ENCODE measurements at places on chromosomes 1 and 21.

- no peak for DNase-seq
- H3K27ac ChIP-seq = no peak overlapping the region
- H3K4me1 ChIP-seq = peaks cover 9% of the 10 kb centered on the region
- H3K27me3 ChIP-seq = no peaks in the 10 kb centered on the region
These were observed 13.3 kb upstream of the GNG12 start for GRCh38 chr1:67846538-67846937.

GRCh38 chr1:5962265-5963105 is 29.7 kb downstream of the NPHP4 start:
- no peak for DNase-seq
- H3K4me1 ChIP-seq = no peaks in the 10 kb centered on the region
- no peaks in the 10 kb centered on the region for H3K27me3 ChIP-seq
- no peak overlapping the region for H3K4me3 ChIP-seq
- H3K27ac ChIP-seq = no peak overlapping the region

DNA sequence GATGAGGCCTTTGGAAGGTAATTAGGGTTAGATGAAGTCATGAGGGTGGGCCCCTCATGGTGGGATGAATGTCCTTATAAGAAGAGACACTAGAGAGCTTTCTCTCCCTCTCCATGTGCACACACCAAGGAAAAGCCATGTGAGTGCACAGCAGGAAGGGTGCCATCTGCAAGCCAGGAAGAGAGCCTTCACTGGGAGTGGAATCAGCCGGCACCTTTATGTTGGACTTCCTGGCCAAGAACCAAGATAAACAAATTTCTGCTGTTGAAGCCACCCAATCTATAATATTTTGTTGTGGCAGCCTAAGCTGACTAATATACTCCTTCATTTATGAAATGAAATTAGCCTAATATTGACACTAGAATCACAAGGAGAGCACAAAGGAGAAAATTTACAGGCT is 38.2 kb upstream of the PKP1 start:
- H3K4me1 ChIP-seq = no peaks in the 10 kb centered on the region
- no peaks in the 10 kb centered on the region for H3K36me3 ChIP-seq
- H3K27ac ChIP-seq = no peak overlapping the region
- DNase-seq = no peak

DNA sequence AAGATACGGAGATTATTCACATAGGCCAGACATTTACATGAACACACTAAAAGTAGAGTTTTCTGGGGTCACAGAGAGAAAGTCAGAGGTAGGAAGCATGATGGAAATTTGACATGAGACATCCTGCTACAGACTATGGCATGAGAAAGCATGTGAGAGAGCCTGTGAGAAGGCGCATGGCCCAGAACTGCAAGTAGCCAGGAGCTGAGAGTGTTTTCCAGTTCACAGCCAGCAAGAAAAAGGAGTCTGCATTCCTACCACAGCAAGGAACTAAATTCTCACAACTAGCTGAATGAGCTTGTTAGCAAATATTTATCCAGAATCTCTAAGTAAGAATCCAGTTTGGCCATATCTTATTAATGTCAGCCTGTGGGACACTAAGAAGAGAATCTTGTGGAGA is 673.3 kb downstream of the BRINP3 start:
- H3K27ac ChIP-seq = no peak overlapping the region
- no peak overlapping the region for H3K4me3 ChIP-seq
- H3K36me3 ChIP-seq = no peaks in the 10 kb centered on the region
- no peaks in the 10 kb centered on the region for H3K4me1 ChIP-seq

DNA sequence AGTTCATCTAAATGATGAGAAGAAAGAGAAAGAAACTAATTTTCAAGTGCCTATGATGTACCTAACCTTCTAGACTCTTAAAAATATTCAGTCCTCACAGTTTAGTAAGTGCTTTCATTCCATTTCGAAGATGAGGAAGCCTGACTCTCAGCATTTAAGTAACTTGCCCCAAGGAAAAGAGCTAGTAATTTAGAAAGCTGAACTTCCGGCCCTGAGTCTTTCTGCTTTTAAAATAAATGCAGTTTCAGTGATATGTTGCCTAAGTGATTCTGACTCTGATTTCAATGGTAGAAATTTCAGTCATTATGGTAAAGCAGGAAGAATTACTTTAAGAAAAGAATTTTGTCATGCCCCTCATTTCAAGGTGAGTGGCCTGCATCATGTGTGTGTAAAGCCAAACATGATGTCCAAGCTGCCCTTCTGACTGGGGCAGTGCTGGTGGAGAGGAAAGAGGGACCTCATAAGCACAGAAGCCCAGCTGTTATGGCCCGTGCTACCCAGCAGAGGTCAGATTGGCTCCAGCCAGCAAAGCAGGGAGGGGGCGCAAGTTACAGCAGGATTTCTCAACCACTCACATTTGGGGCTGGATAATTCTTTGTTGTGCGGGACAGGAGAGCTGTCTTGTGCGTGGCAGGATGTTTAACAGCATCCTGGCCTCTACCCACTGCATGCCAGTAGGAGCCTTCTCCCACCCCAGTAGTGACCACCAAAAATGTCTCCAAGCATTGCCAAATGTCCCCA is 10.7 kb downstream of the ATP1A4 start:
- H3K27me3 ChIP-seq = peaks cover 7% of the 10 kb centered on the region
- no peak overlapping the region for H3K4me3 ChIP-seq
- no peak overlapping the region for H3K27ac ChIP-seq
- DNase-seq = peak; percentile 37

- no peak overlapping the region for H3K27ac ChIP-seq
- no peak overlapping the region for H3K4me3 ChIP-seq
- H3K36me3 ChIP-seq = no peaks in the 10 kb centered on the region
- no peaks in the 10 kb centered on the region for H3K27me3 ChIP-seq
- H3K4me1 ChIP-seq = no peaks in the 10 kb centered on the region
- no peak for DNase-seq
These were observed 162.6 kb upstream of the USP25 start for GRCh38 chr21:15567191-15567590.

GRCh38 chr21:28822486-28823335 is 170.0 kb downstream of the LTN1 start:
- H3K4me1 ChIP-seq = no peaks in the 10 kb centered on the region
- H3K27ac ChIP-seq = no peak overlapping the region
- no peak overlapping the region for H3K4me3 ChIP-seq
- H3K36me3 ChIP-seq = no peaks in the 10 kb centered on the region
- peak; percentile 84 for DNase-seq

GRCh38 chr1:212794561-212795014 is 2.9 kb downstream of the TATDN3 start:
- no peak for DNase-seq
- peaks cover 6% of the 10 kb centered on the region for H3K4me1 ChIP-seq
- H3K36me3 ChIP-seq = peaks cover 2% of the 10 kb centered on the region
- no peak overlapping the region for H3K27ac ChIP-seq

GRCh38 chr1:234928642-234929041 is 200.0 kb downstream of the TOMM20 start:
- no peak overlapping the region for H3K4me3 ChIP-seq
- H3K4me1 ChIP-seq = peaks cover 19% of the 10 kb centered on the region
- no peaks in the 10 kb centered on the region for H3K36me3 ChIP-seq
- no peaks in the 10 kb centered on the region for H3K27me3 ChIP-seq
- no peak overlapping the region for H3K27ac ChIP-seq

- no peak overlapping the region for H3K27ac ChIP-seq
- DNase-seq = no peak
- no peaks in the 10 kb centered on the region for H3K36me3 ChIP-seq
- no peak overlapping the region for H3K4me3 ChIP-seq
- H3K27me3 ChIP-seq = peaks cover 3% of the 10 kb centered on the region
These were observed 32.2 kb upstream of the IL20 start for GRCh38 chr1:206833106-206833680.

DNA sequence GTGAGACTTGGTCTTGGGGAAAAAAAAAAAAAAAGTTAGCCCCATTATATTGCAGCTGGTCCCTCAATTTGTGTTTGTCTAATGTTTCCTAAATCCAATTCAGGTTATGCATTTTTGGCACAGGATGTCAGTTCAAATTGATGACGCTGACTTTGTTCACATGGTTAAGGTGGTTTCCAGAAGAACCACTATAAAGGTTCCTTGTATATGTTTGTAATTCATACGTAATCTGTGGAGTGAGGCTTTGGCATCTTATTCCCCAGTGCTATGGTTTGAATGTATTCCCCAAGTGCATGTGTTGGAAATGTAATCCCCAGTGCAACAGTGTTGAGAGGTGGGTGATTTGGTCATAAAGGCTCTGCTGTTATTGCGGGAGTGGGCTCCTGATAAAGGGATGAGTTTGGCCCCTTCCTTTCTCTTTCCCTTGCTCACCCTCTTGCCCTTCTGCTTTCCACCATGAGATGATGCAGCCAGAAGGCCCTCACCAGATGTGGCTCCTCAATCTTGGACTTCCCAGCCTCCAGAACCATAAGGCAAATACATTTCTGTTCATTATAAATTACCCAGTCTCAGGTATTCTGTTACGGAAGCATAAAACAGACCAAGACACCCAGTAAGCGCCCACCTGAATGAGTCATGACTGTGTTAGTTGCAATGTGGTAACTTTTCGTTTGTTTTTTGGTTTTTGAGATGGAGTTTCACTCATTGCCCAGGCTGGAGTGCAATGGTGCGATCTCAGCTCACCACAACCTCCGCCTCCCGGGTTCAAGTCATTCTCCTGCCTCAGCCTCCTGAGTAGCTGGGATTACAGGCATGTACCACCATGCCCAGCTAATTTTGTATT is 19.5 kb upstream of the HLCS start:
- H3K4me1 ChIP-seq = no peaks in the 10 kb centered on the region
- no peak overlapping the region for H3K4me3 ChIP-seq

DNA sequence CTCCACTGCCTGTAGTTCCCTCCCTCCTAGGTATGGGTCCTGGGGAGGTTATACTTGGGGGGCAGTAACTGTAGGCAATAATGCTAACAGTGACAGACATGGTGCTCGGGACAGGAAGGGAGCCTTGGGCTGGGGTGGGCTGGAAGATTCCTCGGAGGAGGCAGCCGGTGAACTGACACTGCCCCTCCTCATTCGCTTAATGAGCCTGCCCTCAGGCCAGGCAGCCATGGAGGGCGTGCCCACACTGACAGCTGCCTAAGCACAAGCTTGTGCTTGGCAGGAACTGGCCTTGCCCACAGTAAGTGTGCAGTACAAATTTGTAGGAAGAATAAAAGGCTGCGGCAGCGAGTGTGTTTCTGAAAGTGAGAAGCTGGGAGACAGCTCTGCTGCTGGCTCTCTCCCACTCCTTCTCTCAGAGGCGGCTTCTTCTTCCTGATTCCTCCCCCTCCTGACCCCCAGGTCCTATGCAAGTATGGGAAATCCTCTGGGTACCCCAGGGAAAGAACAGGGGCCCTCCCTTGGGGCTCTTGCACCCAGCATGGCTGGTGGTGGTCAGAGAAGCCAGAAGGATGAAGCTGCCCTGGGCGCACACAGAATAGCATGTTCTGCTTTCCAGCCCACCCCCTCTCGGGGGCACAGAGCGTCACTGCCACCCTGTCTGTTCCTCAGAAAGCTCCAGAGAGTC is 23.6 kb downstream of the OPTC start:
- H3K27me3 ChIP-seq = no peaks in the 10 kb centered on the region
- H3K4me3 ChIP-seq = no peak overlapping the region
- H3K36me3 ChIP-seq = no peaks in the 10 kb centered on the region
- no peak for DNase-seq
- H3K4me1 ChIP-seq = peaks cover 32% of the 10 kb centered on the region
- no peak overlapping the region for H3K27ac ChIP-seq

- H3K4me3 ChIP-seq = peak overlapping the region; percentile 87
- H3K36me3 ChIP-seq = peaks cover 2% of the 10 kb centered on the region
- no peak for DNase-seq
- peaks cover 18% of the 10 kb centered on the region for H3K4me1 ChIP-seq
These were observed 4.3 kb upstream of the CCN1 start for GRCh38 chr1:85576266-85576641.

DNA sequence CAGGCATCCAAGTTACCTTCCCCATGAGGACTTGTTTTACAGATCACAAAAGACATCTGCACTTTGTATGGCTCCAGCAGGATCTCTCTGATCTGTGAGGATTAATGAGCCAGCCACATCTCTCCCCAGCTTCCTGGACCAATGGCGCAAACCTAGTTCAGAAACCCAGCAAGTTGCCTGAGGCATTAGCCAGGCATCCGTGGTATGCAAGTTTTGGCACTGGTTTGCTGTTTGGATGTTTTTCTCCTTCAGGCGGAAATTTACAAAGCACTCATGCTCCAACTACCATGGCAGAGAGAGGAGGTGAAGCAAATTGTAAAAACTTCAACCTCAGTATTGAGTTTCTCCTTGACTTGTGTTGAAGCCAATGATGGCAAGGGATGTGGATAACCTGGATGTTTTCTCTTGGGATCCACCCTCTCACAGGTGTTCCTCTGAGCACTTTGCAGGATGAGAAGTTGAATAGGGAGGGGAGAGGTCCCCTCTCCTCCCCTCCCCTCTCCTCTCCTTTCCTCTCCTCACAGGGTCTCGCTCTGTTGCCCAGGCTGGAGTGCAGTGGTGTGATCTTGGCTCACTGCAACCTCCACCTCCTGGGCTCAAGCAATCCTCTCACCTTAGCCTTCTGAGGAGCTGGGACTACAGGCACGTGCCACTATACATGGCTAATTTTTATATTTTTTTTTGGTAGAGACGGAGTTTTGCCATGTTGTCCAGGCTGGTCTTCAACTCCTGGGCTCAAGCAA is 25.6 kb upstream of the ENO1 start:
- H3K27ac ChIP-seq = peak overlapping the region; percentile 31
- H3K4me1 ChIP-seq = peaks cover 15% of the 10 kb centered on the region
- no peaks in the 10 kb centered on the region for H3K36me3 ChIP-seq
- DNase-seq = peak; percentile 98
- no peaks in the 10 kb centered on the region for H3K27me3 ChIP-seq

DNA sequence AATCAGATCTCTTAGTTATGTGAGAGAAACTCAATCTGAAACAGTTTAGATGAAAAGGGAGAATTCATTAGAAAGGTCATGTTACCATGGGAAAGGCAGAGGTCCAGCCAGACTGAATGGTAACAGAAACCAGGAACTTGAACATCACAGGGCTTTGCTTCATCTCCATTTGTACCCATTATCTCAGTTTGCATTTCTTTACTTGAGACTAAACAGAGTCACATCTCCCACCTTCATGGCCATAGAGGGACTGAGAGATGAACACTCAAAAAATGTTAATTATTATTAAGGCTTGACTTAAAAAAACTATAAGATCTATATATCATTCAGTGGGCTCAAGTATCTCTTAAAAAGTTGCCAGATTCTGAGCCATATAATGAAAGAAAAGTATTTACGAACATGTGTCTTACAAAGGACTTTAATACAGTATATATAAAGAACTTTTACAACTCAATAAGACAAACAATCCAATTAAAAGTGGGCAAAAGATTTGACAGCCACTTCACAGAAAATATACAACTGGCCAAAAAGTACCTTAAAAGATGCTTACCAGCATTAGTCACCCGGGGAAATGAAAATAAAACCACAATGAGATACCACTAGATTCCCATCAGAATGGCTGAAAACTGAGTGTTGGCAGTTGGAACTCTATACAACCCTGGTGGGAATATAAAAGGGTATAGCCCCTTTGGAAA is 13.2 kb downstream of the KYAT3 start:
- H3K27me3 ChIP-seq = no peaks in the 10 kb centered on the region
- H3K4me3 ChIP-seq = no peak overlapping the region
- no peak for DNase-seq
- no peaks in the 10 kb centered on the region for H3K36me3 ChIP-seq
- no peak overlapping the region for H3K27ac ChIP-seq
- H3K4me1 ChIP-seq = no peaks in the 10 kb centered on the region

GRCh38 chr1:206839857-206840256 is 25.6 kb upstream of the IL20 start:
- no peaks in the 10 kb centered on the region for H3K36me3 ChIP-seq
- peak; percentile 89 for DNase-seq
- H3K4me1 ChIP-seq = no peaks in the 10 kb centered on the region
- H3K27ac ChIP-seq = no peak overlapping the region
- H3K4me3 ChIP-seq = no peak overlapping the region
- no peaks in the 10 kb centered on the region for H3K27me3 ChIP-seq

Measured in fibroblast of lung (primary cell).